ENCODE measurements at places on chromosomes 1 and 21.
A peak's percentile ranks its signal among the peaks of the same experiment; 100 is the strongest.

DNA sequence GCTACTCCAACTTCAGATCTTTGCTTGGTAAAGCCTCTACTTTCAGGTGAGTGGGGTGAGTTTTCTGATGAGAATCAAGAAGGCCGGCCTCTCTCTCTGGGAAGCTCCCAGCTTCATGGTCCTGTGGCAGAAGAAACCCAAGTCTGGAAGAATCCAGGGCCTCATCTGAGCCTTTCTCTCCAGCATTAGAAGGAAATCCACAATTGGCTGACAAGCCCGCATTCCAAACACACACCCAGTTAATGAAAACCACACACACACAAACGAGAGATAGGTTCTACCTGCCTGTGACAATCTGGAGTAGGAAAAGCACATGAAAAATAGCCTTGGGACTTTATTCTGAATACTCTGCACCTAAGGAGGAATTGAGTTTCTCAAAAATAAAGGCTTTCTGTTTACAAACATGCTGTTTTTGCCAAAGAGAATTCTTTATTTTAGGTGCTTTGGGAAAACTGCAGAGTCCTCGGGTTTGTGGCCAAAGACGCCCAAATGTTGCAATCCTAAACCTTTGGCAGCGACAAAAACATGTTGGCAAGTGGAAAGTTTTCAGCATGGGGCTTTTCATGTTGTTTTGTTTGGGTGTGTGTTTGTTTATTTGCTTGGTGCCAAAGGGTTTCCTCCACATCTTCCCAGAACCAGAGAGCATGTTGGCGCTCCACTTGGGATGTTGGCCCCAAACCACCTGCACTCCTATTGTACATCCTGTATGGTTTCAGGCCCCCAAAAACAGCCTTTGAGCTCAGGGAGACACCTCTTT is 216.2 kb downstream of the SETD4 start:
- no peak for DNase-seq

GRCh38 chr1:189939967-189940366 is 537.7 kb downstream of the BRINP3 start:
- DNase-seq: no peak

DNA sequence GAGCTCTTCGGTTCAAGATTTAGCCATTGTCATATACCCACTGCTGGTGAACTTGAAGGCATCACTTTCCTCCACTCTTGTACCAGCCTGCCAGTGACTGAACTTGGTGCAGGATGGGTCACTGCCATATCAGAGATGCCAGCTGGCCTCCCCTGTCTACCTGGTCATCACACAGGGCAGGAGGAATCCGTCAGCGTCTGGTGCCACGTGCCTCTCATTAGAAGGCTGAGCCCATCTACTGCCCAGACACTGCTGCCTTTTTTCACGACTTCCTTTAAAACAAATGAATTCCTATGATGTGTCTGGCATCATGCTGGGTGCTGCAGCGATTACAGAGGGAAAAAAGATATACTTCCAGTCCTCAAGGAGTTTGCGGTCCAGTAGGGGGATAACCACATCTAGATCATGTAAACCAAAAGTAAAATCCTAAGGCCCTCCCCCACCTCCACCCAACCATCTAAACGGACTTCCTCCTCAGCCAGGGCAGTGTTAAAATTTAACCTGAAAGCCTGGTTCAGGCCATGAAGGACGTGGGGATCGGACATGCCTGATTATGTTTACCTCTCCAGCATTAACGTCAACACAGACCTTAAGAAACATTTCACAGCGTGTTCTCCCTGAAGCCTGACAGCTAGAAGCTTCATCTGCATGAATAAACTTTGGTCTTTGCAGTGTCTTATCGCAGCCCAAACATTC is 29.2 kb upstream of the PDE9A start:
- no peak for DNase-seq

DNA sequence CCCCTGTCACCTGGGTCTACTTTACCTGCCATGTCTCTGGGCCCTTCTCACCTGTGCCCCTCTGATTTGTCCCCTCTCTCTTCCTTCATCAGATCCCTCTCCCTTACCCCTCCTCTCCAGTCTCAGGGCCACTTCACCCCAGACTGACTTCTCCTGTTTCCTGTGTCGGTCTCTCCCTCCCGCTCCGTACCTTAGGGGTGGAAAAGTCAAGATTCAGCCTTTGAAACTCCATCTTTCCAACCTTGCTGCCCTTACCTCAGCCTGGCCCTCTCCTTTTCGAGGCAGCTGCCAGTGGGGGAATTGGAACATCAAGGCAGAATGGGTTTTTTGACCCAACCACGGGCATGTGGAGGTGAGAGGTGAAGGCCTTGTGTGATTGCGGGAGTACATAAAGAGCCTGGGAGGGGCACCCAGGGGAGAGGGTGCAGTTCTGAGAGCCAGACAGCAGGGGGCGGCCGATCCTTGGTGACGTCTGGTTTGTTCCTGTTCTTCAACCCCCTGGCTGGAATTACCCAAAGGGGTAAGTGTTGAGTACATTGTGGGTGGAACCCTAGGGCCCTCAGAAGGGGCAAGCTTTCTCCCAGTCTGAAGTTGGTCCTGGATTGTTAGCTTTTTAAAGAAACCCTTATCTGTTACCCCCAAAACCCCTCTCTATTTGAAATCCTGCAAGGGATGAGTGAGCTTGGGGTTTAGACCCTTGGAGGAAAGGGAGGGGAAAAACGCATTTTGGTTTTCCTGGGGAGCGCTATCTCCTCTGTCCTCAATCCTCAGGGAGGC is 12.3 kb upstream of the DMBX1 start:
- peak; percentile 47 for DNase-seq

DNA sequence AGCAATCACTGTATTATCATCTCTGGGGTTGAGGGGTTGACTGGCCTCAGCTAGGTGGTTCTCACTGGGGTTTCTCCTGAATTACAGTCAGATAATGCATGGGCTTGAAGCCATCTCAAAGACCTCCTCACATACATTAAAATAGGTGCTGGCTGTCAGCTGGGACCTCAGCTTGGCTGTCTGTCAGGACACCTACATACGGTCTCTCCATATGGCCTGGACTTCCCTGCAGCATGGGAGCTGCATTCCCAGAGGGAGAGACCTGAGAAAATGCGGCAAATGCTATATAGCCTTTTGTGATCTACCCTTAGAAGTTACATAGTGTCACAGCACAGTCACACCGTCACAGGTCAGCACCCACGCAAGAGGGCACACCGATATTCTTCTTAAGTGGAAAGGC is 93.6 kb downstream of the TSEN15 start:
- DNase-seq: no peak

DNA sequence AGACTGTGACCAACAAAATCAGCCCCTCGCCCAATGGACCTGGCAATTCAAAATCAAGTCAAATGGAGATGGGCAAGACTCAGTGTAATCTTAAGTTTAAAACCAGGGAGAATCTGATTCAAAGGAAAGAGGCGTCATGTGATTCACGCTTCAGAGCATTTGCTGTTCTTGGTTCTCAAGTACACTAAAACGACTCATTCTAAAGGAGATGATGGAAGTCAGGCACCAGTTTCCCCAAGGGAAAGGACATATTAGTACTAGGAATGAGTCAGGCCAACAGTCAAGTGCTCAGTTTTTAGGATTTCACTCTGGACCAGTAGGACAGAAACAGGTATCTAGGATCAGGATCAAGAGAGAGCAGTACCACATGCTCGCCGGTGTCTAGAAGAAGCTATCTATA is 429.6 kb downstream of the PLPP3 start:
- no peak for DNase-seq

- DNase-seq: peak; percentile 30
Measured at GRCh38 chr1:55213885-55214211, 1.3 kb downstream of the USP24 start.

GRCh38 chr21:27507695-27508094 is 540.8 kb upstream of the ADAMTS5 start:
- DNase-seq: no peak

DNA sequence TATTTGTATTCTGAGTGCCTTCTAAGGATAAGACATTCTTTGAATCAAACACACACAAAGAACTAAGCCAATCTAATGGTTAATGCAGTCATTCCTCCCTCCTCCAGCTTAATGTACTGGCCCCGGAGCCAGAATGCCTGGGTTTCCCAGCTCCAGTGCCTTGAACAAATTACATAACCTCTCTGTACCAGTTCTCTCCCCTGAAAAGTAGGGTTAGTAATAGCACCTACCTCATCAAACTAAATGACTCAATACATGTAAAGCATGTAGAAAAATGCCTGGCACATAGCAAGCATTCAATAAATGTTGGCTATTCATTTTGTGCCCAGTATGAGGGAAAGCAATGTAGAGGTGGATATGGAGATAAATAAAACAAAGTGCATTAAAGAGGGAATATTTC is 14.0 kb downstream of the C1orf52 start:
- DNase-seq: no peak

DNA sequence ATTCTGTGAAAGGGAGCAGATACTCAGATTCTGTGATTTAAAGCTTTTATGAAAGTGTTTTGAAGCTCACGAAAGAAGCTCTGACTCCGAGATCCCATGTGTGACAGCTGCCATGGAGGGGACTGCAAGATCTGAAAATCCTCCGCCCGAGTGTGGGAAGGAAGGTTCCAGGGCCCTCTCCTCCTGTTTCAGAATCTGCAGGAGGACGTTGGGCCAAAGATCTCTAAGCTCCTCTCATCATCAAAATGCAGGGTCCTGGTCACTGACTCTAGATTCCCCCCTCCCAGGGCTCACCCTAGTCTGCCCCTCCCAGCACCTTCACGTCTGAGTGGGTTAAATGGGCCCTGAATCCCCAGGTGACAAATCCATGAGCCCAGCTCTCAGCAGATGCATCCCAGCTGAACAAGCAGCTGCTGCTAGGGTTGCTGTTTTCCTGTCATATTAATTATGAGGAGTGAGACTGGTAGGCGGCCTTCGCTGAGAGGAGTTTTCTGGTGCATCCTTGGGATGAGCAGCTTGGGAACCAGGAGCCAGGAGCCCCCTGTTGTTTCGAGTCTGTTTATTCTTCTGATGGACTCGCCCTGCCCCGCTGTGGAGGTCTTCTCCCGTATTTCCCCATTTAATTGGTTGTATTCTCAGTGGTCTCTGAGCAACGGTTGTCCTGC is 402.0 kb downstream of the MATN1 start:
- no peak for DNase-seq

GRCh38 chr21:38416791-38417190 is 81.5 kb downstream of the ERG start:
- no peak for DNase-seq

DNA sequence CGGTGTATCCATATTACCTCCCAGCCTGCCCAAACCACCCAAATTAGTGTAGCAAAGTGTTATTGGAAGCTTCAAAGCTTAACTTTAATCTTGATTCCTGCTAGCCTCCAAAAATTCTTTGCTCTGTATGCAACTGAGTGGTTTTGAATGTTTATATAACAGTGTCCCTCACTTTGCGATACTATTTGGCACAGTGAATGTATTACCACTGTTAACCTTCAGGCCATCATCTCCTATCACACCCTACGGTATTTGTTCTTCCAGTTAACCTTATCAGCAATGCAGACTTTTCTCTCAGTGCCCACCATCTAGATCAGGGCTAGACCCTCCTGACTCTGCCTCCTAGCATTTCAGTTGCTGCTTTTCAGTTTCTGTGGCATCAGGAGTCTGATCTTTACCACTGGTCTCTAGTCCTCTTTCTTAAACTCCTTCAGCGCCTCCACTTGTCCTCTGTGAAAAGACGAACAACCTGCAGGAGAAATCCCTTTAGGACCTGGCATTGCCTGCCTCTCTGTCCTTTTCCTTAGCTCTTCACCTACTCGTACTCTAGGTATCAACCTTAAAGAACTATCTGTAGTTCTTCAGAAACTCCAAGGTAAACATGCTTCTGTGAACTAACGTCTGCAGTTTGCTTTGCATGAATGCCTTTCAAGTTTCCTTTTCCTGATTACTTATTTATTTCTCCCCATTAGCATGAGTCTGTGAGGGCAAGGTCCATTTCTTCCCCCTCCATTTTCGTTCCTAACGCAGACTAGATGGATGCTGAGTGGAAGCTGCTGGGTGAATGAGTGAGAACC is 71.7 kb downstream of the SNX7 start:
- no peak for DNase-seq

DNA sequence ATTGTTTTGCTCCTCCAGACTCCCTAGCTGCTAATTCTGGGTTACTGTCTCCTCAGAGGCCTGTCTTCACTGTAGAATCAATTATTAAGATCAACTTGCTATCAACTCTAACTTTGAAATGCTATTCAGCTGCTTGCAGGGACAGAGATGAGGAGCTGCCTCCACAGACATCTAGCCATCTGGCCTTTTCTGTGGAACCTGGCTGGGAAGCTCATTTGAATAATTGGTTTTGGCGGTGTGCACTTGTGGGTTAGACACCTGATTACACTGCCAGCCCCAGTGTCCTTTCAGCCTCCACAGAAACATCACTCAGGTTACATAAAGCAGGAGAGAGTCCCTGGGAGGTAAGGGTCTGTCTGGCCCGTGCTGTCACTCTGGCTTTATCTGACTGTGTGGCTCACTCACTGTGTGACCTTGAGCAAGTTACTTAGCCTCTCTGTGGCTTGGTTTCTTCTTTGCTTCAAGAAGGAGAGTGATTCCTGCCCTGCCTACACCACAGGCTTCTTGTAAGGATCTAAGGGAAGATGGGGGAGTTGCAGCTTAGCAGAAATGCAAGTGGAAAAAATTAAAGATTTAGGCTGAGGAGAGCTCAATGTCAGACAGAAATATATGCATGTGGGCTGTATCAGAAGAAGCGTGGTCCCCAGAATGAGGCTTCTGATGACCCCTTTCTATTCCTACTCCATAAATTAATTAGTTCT is 131.6 kb downstream of the BEND5 start:
- no peak for DNase-seq

GRCh38 chr1:2583871-2584351 is 2.7 kb upstream of the PRXL2B start:
- DNase-seq: no peak

GRCh38 chr1:101139821-101140718 is 96.7 kb upstream of the S1PR1 start:
- DNase-seq: no peak
